ENCODE measurements at places on chromosomes 13 and 19. TPM values are rescaled to one million over a fixed set of nuclear protein-coding genes. Genes with fewer than 3 reads are reported as not detected.
A peak's percentile ranks its signal among the peaks of the same experiment; 100 is the strongest.

DNA sequence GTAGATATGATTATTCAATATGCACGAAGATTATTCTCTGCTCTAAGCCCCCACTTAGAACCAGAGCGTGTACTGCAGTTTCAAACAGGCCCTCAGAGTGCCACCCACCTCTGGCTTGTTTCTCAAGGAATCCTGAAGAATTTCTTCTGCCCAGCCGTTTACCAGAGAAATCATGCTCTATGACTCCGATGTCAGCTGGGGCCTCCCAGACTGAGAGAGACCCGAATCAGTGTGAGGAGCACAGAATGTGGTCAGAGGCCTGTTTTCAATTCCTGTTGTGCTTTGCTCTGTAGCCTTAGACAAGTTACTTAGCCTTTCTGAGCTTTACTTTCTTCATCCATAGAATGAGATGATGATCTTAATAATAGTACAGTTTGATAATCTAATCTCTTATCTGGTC lies 5.5 kb downstream of the PNMA8C start:
- DNase-seq, result no peak

Gene ZNF350
- 11.6 TPM for total RNA-seq

Gene KCNC3
- 1.3 TPM for total RNA-seq

DNA sequence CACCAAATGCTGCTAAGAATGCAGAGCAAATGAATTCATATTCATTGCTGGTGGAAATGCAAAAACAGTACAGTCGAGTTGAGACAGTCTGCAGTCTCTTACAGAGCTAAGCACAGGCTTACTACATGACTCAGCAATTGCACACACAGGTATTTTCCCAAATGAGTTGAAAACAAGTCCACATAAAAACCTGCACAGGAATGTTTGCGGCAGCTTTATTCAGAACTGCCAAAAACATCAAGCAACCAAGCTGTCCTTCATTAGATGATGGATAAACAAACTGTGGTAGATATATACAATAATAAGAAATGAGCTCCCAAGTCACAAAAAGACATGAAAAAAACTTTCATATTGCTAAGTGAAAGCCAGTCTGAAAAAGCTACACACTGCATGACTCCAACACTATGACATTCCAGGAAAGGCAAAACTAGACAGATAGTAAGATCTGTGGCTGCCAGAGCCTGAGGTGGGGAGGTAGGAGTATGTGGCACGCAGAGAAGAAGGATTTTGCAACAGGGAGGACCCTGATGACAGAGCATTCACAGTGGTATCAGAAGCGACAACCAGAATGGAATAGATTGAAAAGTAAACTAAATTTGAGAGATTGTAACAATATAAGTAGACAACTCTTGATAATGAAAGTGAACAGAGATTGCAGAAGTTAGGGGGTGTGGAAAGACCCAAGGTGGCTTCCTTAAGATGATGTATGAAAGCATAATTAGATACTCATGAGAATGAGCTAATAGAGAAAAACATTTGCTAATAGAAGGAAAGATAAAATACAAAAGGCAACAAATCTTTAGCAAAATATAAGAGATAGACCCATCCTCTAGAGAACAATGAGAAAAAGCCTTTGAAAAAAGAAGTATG lies 52.7 kb downstream of the TSC22D1 start:
- no peak for DNase-seq

DNA sequence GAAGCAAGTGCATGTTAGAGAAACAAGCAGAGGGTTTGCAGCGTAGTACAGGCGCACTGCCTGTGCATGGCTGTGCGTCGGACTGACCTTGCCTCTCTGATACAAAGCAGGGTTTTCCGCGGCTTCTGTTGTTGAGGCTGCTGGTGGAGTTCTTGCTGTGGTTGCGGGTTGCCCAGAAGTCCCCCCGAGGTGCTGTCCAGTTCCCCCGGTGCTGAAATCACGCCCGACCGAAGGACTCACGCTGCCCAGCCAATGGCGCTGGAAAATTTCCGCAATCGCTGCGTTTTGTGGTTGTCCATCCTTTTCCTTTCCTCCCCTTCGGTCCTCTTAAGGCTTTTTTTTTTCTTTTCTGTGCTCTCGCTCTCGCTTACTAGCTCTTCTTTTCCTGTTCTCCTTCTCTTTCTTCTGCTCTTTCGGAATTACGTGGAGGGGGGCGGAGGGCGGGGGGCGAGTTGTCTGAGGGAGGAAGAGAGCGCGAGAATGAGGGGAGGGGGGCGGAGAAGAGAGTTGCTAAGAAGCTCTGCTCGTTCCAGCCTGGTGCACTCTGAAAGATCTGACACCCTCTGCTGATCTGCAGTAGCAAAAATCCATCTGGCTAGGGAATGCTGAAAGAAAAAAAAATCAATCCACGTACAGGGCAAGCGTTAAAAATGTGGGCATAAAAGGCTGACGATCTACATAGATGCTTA lies at the start of gene SLITRK1:
Gene SLITRK1 (minus strand): TSS at position 558 of the 689 bp plus-strand sequence. CDS start 967 bp downstream, outside the sequence.
- DNase-seq, result no peak

- DNase-seq, result no peak
These were observed 300.3 kb downstream of the MYO16 start for GRCh38 chr13:108929532-108930206.

DNA sequence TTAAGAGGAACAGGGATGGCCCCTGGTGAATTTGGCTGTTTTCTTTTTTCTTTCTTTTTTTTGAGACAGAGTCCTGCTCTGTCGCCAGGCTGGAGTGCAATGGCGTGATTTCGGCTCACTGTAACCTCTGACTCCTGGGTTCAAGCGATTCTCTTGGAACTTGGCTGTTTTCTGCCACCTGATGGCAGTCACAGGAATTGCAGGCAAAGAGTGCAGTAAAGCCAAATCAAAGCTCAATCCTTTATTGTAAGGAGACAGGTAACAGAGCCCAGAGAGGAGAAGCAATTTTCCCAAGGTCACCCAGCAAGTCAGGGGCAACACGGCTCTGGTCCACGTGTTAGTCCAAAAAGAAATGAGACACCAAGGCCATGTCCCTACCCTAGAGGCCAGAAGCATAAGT lies 6.2 kb downstream of the TINCR start:
- DNase-seq, result no peak

DNA sequence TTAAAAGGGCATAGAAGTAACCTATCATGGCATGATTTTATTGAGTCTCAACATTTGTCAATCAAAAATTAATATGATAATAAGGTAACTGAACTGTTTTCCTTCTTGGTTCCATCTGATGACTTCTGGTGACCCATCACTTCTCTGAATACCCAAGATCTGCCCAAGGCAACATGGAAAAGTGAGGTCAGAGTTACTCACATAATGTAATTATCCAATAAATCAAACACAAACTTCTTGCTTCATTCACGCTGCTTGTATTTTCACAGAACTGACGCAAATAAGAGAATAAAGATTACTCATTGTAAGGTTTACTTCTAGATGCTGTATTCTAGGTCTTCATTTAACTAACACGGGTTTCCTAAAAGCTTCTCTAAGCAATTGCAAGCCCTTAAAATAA lies 361.6 kb downstream of the RBM26 start:
- no peak for DNase-seq

DNA sequence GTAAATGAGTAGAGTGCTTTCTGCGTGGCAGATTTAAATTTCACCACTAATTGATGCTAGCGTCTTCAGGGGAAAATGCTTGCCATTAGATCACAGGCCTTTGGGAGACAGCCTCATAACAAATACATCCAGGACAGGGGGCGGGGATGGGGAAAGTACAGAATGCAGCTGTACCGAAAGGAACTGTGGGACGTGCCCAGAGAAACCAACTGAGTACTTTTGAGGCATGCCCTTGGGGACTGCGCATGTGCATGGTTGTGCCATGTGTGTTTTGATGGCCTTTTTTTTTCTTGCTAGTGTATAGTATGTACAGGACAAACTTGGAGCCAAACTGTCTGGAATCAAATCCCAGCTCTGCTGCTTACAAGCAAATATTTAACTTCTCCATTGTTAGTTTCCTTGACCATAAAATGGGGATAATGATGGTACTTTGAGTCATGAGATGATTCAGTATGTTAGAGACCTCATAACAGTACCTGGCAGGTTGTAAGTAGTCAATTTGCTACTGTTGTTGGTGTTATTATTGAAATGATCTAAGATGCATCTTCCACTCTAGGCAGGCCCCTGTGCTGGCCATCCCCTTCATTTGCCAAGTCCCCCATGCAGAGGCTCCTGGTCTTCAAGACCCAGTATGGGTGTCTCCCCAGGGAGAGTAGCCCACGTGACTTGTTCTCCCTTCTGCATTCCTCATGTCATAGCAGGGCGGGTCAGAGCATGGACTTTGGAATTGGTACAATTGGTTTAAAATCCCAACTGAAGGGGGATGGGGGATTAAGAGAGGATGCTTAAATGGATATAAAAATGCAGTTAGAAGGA lies 68.3 kb upstream of the NPAS1 start:
- DNase-seq, result peak; percentile 89

DNA sequence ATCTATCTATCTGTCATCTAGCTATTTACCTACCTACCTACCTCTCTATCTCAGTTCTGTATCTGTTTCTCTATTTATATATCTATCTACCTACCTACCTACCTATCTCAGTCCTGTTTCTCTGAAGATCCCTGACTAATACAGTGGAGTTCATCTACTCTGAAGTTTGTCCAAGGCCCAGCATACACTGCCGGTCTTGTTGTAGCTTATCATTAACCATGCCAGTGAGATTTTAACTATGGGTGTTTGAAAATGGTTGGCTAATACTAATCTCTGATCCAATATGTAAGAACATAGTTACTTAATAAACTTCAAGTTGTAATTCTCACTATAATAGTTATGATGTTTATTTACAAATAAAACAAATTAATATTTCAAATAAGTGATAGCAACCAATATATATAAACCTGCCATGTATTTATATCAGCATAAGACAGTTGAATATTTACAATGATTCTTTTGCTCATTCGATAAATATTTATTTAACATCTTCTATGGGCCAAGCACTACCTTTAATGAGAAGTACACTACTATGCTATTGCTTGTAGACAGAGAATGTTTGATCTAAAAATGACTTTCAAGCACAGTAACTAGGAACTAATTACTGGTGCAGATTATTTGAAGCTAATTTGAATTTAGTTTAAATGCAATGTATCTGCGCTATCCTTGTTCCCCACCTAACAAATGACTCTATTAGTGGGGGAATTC lies 242.1 kb downstream of the KLF5 start:
- no peak for DNase-seq

Gene KLHL1
- total RNA-seq, result not detected

DNA sequence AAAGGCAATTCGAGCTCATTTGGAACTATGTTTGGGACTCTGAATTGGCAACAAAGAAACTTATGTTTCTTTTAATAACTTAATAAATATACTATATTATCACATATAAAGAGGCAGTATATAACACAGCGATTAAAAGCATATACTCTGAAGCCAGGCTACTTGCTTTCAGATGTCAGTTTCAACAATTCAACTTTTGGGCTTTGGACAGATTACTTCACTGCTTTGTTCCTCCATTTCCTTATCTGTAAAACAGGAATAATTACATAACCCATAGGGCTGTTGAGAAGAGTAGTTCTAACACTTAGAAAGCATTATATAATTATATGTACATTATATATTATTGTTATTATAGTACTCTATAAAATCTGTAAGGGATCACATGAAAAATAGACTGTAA lies 107.2 kb downstream of the EDNRB start:
- no peak for DNase-seq

DNA sequence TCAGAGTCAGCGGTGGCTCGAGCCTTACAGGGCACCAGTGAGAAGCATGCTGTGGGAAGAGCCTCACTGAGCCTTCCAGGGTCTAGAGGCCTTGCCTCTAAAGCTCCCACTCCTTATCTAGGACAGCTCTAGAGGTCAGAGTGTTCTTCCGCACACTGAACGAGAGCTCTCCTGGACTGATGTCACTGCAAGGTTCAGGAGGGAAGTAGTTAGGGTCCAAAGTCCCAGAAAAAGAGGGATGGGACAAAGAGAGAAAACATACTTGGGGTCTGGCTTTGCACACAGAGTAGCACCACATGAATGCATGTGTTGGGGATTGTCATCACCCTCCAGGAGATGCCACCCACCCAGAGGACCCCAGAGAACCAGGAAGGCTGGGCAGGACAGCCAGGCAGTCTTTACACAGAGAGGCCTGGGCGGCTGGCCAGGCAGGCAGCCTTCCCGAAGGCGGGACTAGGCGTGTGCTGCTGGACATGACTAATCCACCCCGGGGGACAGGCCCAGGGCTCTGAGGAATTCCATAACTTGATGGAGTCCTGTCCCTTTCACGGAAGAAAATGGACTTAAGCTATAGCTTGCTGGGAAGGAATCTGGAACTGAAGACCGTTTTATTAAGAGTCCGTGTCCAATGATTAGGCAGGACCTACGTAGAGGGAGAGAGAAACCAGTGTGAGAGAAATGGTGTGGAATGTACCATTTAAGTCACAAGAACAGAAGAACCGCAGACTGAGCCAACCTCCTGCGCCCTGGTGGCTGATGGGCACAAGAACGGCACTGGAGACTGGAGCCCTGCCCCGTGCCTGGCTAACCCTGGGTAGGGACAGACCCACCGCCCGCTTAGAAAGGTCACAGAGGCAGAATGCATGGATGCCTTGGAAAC lies 16.6 kb upstream of the EPHX3 start:
- DNase-seq, result peak; percentile 72

GRCh38 chr19:2221250-2221831 lies 14.8 kb downstream of the PLEKHJ1 start:
- no peak for DNase-seq

Gene CCL25
- total RNA-seq, result not detected

Gene POLR1G
- 3.0 TPM for total RNA-seq

DNA sequence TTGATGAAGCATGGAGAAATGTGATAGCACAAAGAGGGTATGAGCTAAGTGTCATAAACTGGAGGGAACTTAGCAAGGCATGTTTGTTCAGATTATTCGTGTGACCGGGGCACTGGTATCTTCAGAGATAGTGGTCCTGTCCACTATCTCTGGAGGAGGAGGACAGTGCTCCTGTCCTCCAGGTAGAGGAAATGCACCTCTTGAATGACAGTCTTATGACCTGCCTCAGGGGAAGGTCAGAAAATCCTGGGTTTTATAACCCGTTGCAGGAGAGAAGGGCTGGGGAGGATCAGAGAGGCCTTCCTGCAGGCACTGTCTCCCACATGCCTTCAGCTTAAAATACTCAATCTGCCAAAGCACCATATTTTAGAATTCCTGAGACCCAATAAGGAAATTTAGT lies 213.5 kb upstream of the UBL3 start:
- DNase-seq, result no peak

Gene WDR87
- not detected for total RNA-seq

GRCh38 chr19:53553865-53554791 lies 16.2 kb downstream of the ZNF331 start:
- DNase-seq, result peak; percentile 87

GRCh38 chr19:39155114-39155700 lies 29.6 kb downstream of the PAK4 start:
- DNase-seq, result no peak
